ENCODE measurements at places on chromosomes 1 and 21. TPM values are rescaled to one million over a fixed set of nuclear protein-coding genes. Genes with fewer than 3 reads are reported as not detected.

GRCh38 chr1:115142616-115143015 lies 53.3 kb upstream of the TSPAN2 start:
- no peak for DNase-seq

GRCh38 chr1:115222616-115223402 lies 115.2 kb downstream of the NGF start:
- no peak for DNase-seq

- no peak for DNase-seq
Observed at GRCh38 chr21:44897326-44898010, 23.2 kb downstream of the ITGB2 start.

- no peak for DNase-seq
Observed at GRCh38 chr1:97929874-97930851, 9.3 kb upstream of the DPYD start.

GRCh38 chr1:87400813-87401212 lies 72.1 kb downstream of the LMO4 start:
- DNase-seq = no peak

Gene FCGR1A
- not detected for total RNA-seq

- DNase-seq = no peak
Observed at GRCh38 chr1:157104598-157105293, 5.1 kb upstream of the ETV3L start.

GRCh38 chr21:39796466-39796865 lies 51.5 kb downstream of the IGSF5 start:
- DNase-seq = no peak

DNA sequence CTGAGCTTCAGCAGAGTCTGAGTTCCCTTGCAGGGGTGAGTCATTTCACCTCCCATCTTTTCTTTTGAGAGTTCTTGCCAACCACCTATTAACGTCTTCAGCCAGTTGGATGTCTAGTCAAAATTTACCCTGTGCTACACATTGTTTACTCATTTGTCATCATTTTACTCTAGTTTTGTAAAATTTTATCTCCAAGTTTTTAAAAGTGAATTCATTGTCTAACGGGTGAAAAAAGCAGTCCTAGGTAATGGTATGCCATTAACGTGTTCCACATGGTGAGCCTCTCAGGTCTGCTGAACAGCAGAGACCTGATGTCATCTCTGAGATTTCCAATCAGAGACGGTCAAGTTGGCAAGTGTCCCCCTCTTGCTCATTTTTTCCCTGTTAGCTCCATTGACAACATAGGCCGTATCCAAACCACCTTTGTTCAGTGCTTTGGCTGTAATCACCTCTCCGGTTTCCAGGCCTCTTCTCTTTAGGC lies 85.4 kb downstream of the TBX15 start:
- DNase-seq = no peak

- no peak for DNase-seq
Observed at GRCh38 chr1:44855742-44856141, 12.7 kb upstream of the PTCH2 start.

GRCh38 chr1:113508364-113509164 lies 118.2 kb downstream of the MAGI3 start:
- DNase-seq = no peak

GRCh38 chr1:161171696-161172095 lies 5.5 kb downstream of the PPOX start:
- DNase-seq = no peak

DNA sequence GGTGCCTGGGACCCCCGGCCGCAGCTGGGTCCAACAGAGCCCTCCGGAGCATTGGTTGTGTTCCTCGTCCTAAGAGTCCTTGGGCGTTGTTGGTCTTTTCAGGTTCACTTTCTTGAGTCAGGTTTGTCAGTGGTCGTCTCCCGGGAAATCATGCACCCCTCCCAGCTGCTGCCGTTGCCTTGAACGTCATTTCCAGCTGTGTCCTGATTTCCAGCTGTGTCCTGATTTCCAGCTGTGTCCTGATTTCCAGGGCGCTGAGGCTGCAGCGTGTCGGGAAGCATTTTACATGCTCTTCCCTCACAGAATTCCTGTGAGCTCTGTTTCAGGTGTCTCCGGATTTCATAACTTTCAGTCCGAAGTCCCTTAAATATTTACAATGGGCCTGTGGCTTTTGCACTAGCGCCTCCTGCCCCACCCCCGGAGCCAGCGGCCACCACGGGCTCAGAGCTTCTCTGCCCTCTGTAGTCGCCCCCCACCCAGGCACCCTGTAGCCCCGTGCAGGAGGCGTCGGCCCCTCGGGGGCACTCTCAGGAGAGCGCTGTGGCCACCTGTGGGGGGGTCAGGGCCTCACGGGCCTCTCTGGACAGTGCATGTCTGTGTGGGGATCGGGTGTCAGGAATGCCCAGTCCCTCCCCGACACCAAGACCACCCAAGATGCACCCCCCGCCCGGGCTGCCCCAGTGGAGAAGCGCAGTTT lies 66.7 kb downstream of the COL18A1 start:
- no peak for DNase-seq

GRCh38 chr21:38467911-38468310 lies 30.4 kb downstream of the ERG start:
- DNase-seq = no peak

GRCh38 chr21:34877485-34878128 lies 171.5 kb downstream of the RUNX1 start:
- DNase-seq = no peak

Gene SF3B4
- total RNA-seq = 12.4 TPM

DNA sequence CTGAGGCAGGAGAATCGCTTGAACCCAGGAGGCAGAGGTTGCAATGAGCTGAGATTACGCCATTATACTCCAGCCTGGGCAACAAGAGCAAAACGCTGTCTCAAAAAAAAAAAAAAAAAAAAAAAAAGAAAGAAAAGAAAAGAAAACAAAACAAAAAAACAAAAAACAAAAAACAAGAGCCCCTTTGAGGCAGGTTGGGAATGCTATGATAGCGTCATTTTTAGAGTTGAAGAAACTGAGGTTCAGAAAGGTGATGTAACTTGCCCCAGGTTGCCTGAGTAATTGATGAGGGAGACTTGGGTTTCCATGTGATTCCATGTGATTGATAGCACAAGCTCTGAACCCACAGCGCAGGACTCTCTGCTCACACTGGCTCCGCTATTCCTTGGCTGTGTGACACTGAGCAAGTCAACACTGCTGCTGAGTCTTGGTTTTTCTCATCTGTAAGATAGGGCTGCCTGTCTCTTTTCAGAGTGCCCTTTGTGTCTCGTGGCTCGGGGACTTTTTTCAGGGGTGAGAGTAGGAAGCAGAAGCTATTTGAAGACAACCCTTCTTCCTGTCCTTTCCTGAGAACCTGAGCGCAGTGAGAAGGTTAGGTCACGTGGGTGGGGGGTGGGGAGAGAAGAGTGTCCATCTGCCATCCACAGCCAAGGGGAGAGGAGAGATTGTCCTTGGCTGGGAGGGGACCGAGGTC lies 2.5 kb downstream of the CNR2 start:
- no peak for DNase-seq

DNA sequence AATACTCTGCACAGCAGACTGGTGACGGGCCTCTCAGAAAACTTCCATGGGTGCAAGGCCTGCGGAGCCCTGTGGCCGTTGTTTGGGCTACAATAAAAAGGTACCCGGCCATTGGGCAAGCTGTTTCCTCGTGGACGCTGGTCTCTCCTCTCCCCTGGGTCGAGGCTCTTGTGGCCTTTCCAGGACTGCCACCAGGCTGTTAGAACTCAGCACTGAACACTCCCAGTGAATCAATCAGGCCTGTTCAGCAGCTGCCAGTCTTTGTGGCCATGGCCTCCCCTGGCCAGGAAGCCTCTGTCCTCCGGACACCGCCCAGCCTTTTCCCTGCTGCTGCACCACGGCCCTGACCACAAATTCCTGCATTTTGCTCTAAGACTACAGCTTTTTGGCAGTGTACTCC lies 33.0 kb upstream of the ACTRT2 start:
- DNase-seq = no peak

DNA sequence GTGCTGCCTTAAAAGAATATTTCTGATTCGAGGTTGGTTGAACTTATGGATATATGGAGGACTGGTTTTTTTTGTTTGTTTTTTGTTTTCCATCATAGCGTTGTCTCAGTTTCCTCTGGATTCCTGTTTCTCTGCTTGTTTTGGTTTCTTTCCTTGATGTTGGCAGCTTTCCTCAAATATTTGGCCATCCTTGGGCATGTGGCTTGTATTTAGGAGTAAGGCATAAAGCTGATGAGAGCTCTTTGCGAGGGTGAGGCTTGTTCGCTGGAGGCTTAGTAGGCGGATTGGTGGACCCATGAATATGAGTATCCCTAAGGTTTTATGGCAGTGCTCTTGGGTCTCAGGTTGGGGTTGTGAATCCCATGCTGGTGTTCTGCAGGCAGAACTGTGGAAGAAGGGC lies 22.9 kb downstream of the DYRK1A start:
- no peak for DNase-seq

DNA sequence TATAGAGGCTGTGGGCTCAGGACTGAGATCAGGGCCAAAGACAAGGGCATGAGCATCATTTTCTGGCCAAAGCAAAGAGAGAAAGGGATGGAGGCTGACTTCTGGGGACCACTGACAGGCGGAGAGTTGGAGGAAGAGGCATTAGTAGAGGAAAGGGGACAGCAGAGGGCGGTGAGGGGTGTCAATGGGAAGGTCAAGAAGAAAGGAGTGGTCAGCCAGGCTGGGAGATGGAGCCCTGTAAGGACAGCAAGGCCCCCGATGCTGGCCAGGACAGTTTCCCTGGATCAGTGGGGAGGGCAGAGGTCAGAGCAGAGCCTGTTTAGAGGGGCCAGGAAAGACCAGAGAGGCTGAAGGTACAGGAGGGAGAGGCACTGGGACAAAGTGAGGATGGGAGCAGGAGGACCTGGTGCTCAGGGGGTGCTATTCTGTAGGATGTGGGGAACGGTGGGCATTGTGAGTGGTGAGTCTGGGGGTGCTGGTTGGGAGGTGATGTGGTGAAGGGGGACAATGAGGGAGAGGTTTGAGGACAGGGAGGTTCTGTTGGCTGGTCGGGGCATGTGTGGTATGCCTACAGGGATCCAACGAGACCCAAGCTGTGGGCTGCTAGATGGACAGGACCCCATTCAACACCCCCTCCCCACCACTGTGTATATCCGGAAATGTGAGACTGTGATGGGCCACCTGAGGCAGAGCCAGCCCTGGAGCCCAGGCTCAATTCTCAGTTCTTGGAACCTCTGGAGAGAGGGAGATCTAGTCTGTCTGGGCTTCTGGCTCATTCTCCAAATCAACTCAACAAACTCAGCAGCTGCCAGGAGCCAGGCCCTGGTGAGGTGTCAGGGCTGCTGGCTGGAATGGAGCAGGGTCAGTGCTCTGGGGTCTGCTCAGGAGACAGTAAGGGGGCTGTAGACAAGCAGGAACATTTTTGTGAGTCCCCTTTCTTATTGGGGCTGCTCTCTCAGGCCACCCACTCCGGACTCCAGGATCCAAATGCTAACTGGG lies 1.4 kb upstream of the FAM151A start:
- no peak for DNase-seq

DNA sequence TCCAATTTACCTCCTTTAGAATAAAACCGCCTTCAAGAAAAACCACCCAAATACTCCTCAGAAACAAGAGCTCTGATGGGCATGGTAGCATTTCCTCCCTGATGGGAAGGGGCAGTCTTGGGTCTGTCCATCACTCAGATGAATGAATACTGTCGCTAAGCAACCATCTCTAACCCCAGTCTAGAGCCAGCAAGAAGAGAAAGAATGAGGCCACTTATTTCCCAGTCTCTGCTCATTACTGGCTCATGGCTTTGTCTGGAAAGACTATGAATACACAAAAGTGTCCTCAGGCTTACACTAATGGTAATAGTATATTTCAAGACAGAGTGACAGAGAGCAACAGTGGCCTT lies 51.0 kb upstream of the F3 start:
- DNase-seq = no peak

Gene FMO1
- total RNA-seq = not detected

DNA sequence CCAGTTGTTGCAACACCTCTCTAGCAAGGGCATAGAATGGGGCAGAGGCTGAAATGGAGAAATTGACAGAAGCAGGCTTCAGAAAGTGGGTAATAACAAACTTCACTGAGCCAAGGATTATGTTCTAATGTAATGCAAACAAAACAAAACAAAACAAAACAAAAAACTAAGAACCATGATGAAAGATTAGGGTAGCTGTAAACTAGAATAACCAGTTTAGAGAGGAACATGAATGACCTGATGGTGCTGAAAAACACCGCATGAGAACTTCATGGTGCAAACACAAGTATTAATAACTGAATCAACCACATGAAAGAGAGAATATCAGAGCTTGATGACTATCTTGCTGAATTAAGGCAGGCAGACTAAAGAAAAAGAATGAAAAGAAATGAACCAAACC lies 1707.7 kb downstream of the BRINP3 start:
- DNase-seq = no peak

DNA sequence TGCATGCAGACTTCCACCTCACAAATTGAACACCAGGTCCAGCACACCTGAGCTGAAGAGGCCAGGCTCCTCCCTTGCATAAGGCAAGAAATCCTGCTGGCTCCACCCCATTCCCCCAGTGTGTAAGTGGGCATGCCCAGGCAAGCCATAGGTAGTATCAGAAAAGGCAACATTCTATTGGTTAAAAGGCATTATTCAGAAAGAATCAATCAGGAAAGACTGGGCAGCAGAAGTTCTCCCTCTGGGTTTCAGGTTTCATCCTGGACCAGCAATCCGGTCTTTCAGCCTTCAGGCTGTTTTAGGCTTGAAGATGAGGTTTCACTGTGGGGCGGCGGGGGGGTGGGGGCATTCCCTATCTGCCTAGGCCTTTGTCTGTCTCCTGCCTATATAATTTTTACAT lies 42.0 kb upstream of the LHX8 start:
- DNase-seq = no peak

Gene BATF3
- 3.0 TPM for total RNA-seq

GRCh38 chr1:193060938-193061337 lies 1.5 kb downstream of the RO60 start:
- DNase-seq = no peak

GRCh38 chr1:156821801-156822200 lies 5.2 kb upstream of the SH2D2A start:
- DNase-seq = no peak
